Left cardiac atrium (tissue), 4 donors: ENCODE measurements at places on chromosomes 11 and 22. TPM values are rescaled to one million over a fixed set of nuclear protein-coding genes. Genes with fewer than 3 reads are reported as not detected.

OR2D2 gene
- total RNA-seq = not detected

OR52E4 gene
- total RNA-seq = not detected

NFAM1 gene
- total RNA-seq = 5.1 TPM

SPON1 gene
- 21.1 TPM for total RNA-seq

C1QTNF4 gene
- 0.47 TPM for total RNA-seq

MISFA gene
- 6.6 TPM for total RNA-seq

FREY1 gene
- total RNA-seq = 0.50 TPM

KRTAP5-7 gene
- total RNA-seq = not detected

CYB5R2 gene
- 3.3 TPM for total RNA-seq

DNA sequence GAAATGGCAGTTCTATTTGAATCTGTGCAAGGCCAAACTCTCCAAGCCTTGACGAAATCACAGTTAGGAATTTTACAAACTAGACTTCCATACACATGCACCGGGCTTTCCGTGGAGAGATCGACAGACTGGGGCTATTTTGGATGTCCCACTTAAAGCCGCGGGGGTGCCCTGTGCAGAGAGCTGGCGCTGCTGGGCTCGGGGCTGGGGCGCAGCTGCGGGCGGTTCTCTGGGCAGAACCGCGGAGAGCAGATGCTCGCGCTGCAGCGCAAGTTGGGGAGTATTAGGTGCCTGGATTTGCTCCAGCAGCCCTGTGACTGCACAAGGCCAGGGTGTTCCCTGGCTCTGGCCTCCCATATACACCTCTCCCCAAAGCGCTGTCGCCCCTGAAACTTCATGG lies 67.2 kb downstream of the SPATA19 start:
- DNase-seq = no peak

- no peak for DNase-seq
These were observed 10.1 kb upstream of the B4GALNT4 start for GRCh38 chr11:359181-359714.

DNA sequence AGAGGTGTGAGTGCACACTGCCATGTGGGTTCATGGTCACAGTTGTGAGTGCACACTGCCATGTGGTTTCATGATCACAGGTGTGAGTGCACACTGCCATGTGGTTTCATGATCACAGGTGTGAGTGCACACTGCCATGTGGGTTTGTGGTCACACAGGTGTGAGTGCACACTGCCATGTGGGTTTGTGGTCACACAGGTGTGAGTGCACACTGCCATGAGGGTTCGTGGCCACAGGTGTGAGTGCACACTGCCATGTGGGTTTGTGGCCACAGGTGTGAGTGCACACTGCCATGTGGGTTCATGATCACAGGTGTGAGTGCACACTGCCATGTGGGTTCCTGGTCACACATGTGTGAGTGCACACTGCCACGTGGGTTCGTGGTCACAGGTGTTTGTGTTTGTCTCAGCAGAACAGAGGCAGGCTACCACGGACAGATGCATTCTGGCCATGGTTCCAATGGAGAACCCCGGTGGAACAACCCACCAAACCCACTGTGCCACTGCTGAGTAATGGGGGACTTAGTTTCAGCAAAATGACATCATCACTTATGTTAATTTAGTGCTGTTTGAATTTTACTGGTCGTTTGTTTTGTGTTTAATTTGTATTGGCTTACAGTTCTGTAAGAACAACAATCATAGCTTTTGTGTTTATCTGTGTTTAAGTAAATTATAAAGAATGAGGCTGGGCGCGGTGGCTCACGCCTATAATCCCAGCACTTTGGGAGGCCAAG lies 57.2 kb downstream of the RPS6KA4 start:
- no peak for DNase-seq

DNA sequence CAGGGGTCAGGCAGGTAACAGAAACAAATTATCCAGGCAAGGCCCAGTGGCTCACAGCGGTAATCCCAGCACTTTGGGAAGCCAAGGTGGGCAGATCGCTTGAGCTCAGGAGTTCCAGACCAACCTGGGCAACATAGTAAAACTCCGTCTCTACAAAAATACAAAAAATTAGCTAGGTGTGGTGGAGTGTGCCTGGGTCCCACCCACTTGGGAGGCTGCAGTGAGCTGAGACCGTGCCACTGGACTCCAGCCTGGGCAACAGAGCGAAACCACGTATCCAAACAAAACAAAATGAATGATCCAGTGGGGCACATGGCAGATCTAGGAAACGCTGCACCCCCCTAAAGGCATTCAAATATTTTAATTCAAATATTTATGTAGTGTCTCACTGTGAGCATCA lies 9.9 kb downstream of the NUMA1 start:
- no peak for DNase-seq

DNA sequence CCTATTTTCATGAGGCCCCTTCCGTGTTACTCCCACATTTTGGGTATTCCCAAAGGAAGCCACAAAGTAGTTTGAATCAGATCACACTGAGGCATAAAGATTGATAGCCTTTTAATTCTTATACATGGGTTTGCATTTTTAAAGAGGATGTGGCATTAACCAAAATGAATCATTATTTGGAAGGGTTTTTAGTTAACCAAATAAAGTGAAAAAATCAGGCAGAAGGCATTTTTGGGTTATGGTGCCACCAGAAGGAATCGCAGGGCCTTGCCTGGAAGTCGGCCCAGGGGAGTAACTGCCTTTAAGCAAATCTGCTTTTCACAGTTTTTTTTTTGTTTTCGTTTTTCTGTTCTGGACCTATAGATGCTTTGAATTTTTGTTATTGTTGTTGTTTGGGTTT lies 55.4 kb downstream of the HSD17B12 start:
- DNase-seq = no peak

DNA sequence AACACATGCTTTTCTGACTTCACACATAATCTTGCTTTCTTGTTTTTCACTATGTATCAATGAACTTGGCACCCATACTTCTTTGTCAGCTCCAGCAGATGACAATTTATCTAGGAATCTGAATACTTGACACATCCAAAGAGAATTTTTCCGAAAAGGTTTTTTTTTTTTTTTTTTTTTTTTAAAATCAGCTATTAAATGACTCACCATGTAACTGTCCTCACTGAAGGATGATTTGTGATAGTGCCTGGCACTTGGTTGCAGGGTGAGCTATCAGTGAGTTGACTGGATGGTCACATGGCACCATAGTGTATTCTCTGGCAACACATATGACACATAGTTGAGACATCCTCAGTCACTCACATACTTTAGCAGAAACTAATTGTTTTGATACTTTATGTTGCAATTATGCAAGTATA lies 133.4 kb upstream of the E2F8 start:
- DNase-seq = no peak

DNA sequence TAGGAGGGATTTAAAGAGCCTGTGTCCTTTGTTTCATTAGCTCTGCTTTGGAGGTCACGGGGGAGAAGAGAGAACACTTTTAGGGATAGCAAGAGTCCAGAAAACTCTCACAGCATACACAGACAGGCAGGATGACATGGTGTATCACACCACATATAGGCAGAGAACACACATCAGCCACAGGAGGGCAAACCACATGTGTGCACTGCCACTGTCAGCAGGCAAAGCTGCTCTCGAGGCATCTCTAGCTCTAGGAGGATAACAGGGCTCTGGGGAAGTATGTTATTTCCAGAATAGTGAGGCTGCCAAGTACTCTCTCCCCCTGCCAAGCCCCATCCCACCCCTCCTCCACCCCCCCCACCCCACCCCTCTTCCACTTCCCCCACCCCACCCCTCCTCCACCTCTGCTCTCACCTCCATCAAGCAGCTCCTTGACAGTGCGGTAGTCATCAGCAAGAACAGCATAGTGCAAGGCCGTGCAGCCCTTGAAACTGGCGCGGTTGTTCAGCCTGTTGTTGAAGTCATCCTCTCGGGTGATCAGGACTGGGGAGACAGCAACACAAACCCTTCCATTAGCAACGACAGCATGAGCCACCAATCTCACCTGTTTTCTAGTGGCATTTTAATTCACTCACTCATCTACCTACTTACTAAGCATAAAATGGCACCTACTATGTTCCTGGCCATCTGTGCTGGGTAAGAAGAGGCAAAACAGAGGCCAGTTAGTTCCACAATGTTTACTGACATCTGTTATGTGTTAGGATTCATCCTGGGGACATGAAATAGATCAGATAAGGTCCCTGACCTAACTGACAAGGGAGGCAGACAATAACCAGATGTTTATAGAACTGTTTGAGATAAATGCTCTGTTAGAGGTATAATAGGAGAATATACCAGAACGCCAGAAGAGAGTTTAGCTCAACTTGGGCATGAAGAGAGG lies 75.6 kb downstream of the CLPB start:
- no peak for DNase-seq

- no peak for DNase-seq
These were observed 77.2 kb upstream of the FTH1 start for GRCh38 chr11:62044639-62045121.
